ENCODE measurements at places on chromosomes 2 and 18. TPM values are rescaled to one million over a fixed set of nuclear protein-coding genes. Genes with fewer than 3 reads are reported as not detected.

DNA sequence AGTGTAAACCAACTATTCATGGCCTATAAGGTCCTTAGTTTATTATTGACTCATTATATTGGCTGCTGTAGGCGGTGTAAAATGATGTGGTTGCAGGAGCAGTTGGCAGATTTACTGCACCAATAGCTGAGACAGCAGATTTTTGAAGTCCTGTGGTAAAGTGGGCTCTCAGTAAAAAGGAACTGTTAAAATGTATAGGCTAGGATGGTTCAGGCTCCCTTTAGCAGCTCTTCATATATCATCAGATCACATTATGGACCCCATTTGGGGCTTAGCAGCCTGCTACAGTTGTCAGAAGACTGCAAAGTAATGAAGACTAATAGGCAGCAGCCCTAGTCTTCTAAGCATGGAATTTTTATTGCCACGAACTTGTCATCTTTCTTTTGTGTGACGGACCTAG lies 27.8 kb downstream of the MTX2 start:
- H3K27me3 ChIP-seq = no peaks in the 10 kb centered on the region
- H3K4me1 ChIP-seq = no peaks in the 10 kb centered on the region
- H3K36me3 ChIP-seq = peaks cover 10% of the 10 kb centered on the region

Gene CCDC138
- 3.5 TPM for polyA plus RNA-seq

GRCh38 chr18:13640266-13640860 lies 86.0 kb downstream of the FAM210A start:
- H3K4me3 ChIP-seq = no peak overlapping the region
- peak; percentile 25 for DNase-seq
- H3K27ac ChIP-seq = no peak overlapping the region
- H3K4me1 ChIP-seq = peaks cover 8% of the 10 kb centered on the region
- H3K27me3 ChIP-seq = no peaks in the 10 kb centered on the region

DNA sequence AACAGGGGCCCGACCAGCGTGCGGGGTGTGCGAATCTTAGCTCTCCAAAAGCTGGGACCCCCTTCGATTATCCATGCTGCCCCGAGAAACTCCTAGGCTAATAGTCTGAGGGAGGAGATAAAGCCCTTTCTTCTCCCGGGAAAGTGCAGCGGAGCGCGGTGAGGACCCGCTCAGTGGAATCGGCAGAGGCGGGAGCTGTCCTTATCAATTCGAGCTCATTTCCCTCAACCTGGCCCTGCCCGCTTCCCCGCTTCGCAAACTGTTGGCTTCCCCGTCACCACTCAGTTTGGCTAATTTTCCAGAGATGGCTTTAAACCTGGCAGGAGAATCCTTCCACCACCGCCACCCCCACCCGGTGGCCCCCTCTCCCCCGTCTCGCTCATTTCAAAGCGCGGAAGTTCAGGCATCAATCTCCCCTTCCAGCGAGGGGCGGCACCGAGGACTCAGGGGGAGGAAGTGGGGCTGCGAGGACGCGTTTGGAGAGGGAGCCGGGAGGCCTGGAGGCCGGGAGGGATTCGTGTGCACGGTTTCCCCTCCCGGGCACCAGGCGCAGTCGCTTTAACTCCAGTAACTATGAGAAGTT lies 1.6 kb downstream of the KLHL14 start:
- no peak overlapping the region for H3K27ac ChIP-seq
- H3K27me3 ChIP-seq = peaks cover 47% of the 10 kb centered on the region
- peak overlapping the region; percentile 32 for H3K4me3 ChIP-seq

Gene EPC2
- polyA plus RNA-seq = 13.8 TPM

Gene AGXT
- polyA plus RNA-seq = 2.4 TPM

DNA sequence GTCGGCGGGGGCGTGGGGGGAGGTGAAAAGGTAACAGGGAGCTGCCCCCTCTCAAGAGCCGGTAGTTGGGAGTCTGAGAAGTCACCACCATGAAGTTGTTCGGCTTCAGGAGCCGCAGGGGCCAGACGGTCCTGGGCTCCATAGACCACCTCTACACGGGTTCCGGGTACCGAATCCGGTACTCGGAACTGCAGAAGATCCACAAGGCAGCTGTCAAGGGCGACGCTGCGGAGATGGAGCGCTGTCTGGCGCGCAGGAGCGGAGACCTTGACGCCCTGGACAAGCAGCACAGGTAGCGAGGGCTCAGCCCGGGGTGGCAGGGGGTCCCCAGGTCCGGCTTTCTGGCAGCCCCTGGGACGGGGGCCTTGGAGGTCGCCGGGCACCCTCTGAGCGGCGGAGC lies 47.1 kb upstream of the ZNF519 start:
- no peaks in the 10 kb centered on the region for H3K27me3 ChIP-seq
- H3K27ac ChIP-seq = no peak overlapping the region
- no peak for DNase-seq
- H3K4me3 ChIP-seq = peak overlapping the region; percentile 53

DNA sequence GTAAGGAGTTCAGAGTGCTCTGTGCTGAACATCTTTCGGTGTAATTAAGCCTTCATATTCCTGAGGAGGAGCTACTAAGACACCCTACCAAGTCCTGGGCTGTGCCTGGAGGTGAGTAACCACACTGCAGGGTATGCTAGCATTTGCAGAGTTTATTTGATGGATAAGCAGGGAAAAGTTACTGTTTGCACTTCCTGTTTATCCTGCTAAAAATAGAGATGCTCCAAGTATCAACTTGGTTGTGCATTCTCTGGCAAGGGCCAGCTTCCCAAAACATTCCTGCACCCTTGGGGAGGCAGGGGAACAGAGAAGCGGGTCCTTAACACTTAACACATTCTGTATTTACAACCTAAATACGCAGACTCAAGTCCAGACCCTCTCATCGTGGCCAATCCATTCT lies 49.8 kb downstream of the PARD6G start:
- H3K27ac ChIP-seq = no peak overlapping the region
- DNase-seq = no peak
- H3K27me3 ChIP-seq = no peaks in the 10 kb centered on the region
- no peaks in the 10 kb centered on the region for H3K36me3 ChIP-seq
- H3K4me3 ChIP-seq = no peak overlapping the region

Gene TGFA
- polyA plus RNA-seq = 3.0 TPM

Gene ERICH2
- not detected for polyA plus RNA-seq

- no peaks in the 10 kb centered on the region for H3K4me1 ChIP-seq
- no peak for DNase-seq
- no peaks in the 10 kb centered on the region for H3K27me3 ChIP-seq
- H3K27ac ChIP-seq = no peak overlapping the region
- no peak overlapping the region for H3K4me3 ChIP-seq
Observed at GRCh38 chr18:79848579-79849327, 51.0 kb downstream of the KCNG2 start.

Gene GLI2
- polyA plus RNA-seq = 0.76 TPM

- no peak overlapping the region for H3K4me3 ChIP-seq
- H3K4me1 ChIP-seq = peaks cover 56% of the 10 kb centered on the region
- H3K36me3 ChIP-seq = no peaks in the 10 kb centered on the region
- H3K27ac ChIP-seq = peak overlapping the region; percentile 91
Observed at GRCh38 chr18:13223311-13224143, 5.0 kb downstream of the LDLRAD4 start.

- no peaks in the 10 kb centered on the region for H3K4me1 ChIP-seq
- no peaks in the 10 kb centered on the region for H3K27me3 ChIP-seq
- no peak for DNase-seq
- no peak overlapping the region for H3K27ac ChIP-seq
Observed at GRCh38 chr2:43169987-43170386, 56.4 kb downstream of the ZFP36L2 start.

- H3K27ac ChIP-seq = no peak overlapping the region
- H3K36me3 ChIP-seq = no peaks in the 10 kb centered on the region
- no peak overlapping the region for H3K4me3 ChIP-seq
- DNase-seq = no peak
- H3K4me1 ChIP-seq = no peaks in the 10 kb centered on the region
Observed at GRCh38 chr2:83596592-83597282, 862.3 kb downstream of the SUCLG1 start.

GRCh38 chr2:152483276-152484063 lies 148.5 kb downstream of the FMNL2 start:
- no peaks in the 10 kb centered on the region for H3K27me3 ChIP-seq
- H3K4me3 ChIP-seq = no peak overlapping the region
- H3K27ac ChIP-seq = no peak overlapping the region
- no peak for DNase-seq
- H3K4me1 ChIP-seq = peaks cover 31% of the 10 kb centered on the region
- no peaks in the 10 kb centered on the region for H3K36me3 ChIP-seq

DNA sequence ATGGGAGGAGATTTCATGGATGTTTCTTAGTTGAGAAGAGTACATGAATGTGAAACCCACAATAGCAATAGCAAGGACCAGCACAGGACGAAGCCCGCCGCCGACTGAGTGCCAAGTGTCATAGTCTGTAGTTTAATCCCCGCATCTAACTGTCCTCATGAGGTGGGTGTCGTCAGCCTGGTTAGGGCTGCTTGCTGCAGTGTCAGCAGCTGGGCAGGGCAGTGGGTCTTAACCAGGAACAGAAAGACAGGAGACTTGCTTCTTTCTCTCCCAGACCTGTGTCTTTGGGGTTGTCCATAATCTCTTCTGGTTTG lies 146.6 kb downstream of the VAPA start:
- no peaks in the 10 kb centered on the region for H3K36me3 ChIP-seq
- no peak for DNase-seq
- H3K4me1 ChIP-seq = peaks cover 54% of the 10 kb centered on the region
- no peaks in the 10 kb centered on the region for H3K27me3 ChIP-seq
- H3K27ac ChIP-seq = peak overlapping the region; percentile 5
